ENCODE measurements at places on chromosomes 7 and 10. TPM values are rescaled to one million over a fixed set of nuclear protein-coding genes. Genes with fewer than 3 reads are reported as not detected.

ANKRD26 gene
- 4.3 TPM for total RNA-seq

DNA sequence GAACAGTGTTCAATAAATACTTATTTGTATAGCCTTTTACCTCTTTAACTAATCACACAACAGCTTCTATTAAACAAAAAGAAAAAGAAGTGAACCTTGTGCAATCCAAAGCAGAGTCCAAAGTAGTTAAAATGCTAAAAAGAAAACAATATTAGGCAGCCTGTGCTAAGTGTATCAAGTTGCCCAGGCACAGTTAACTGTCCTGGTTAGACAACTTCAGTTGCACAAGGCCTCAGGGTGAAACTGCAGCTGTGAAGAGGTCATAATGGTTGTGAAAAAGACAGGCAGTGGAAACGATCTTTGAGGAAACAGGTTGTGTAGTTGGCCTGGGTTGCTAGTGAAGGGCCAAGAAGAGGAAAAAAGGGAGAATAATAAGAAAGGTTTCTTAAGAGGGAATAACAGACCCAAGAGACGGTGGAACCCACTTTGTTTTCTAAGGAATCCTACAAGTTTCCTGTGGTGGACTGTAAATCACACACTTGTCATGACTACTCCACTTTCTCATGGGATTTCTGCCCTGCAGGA, 6.0 kb upstream of the CROT start:
- DNase-seq = no peak

MOSPD3 gene
- total RNA-seq = 1.8 TPM

GRCh38 chr7:73901823-73902597, 41.1 kb downstream of the TMEM270 start:
- DNase-seq = no peak

GRCh38 chr10:112209684-112210131, 26.1 kb upstream of the GPAM start:
- peak; percentile 34 for DNase-seq

DNA sequence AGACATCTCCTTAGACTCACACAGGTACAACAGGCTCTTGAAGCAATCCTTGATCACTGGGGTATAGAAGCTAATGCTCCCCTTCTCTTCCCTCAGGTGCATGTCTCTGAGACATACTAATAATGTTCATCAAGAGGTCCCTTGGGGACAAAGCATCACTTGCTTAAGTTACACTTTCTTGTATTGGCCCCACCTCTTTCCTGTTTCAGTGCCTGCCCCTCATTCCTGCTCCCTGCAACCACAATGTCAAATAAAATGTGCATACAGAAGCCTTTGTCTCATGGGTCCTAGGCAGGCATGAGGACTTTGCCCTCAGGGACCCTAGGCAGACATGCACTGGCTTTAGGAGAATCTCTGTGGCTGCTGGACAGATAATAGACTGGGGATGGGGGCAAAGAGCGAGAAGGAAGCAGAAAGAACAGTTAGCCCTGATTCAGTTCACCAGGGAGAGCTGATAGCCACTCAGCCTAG, 175.0 kb upstream of the NPY start:
- DNase-seq = no peak

DNA sequence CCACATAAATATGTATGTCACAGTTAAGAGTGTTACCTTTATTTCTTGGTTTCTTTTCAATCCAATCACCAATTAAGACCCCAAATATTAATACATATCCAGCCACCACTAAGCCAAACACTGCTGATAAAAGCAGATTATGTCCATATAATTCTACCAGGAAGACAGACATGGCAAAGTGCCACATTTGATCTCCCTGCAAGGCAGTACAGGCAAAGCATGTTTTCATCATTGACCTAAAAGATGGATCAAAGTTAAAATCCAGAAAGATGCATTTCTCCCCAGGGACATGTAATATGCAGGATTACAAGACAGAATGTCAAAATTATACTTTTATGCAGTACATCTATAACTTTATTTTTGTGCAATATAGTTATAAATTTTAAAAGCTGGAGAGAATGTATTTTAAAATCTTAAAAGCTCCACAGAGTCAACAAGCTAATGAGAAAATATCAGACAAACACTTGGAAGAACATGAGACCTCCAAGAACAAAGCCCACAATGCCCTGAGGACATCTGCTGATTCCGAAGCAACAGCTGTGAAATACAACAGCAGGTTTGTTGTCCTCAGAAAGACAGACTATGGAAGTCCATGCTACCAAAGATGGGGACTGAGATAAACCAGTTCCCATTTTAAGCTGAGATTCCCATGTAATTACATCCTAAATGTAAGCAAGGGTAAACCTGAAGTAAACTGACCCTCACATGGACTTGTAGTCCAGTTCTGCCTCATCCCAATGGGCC, 54.5 kb upstream of the TOMM7 start:
- DNase-seq = no peak

BEND7 gene
- 4.5 TPM for total RNA-seq

RASA4 gene
- total RNA-seq = 3.9 TPM

- DNase-seq = peak; percentile 63
These were observed 157.3 kb downstream of the NOC3L start for GRCh38 chr10:94205396-94205831.

HABP2 gene
- total RNA-seq = not detected

DNA sequence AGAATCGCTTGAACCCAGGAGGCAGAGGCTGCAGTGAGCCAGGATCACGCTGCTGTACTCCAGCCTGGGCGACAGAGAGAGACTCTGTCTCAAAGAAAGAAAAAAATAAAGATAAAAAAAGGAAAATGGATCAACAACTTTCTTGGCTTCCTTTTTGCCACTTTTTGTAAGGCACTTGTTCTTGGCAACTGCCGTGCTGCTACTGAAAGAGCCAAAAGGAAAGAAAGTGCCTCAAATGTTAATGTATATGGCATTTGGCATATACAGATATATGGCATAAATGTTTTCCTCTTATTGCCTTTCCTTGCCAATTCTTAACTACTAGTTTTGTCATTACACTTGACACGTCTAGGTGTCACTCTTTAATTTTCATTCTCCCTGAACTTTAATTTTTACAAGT, 393.7 kb upstream of the LRGUK start:
- no peak for DNase-seq

DNA sequence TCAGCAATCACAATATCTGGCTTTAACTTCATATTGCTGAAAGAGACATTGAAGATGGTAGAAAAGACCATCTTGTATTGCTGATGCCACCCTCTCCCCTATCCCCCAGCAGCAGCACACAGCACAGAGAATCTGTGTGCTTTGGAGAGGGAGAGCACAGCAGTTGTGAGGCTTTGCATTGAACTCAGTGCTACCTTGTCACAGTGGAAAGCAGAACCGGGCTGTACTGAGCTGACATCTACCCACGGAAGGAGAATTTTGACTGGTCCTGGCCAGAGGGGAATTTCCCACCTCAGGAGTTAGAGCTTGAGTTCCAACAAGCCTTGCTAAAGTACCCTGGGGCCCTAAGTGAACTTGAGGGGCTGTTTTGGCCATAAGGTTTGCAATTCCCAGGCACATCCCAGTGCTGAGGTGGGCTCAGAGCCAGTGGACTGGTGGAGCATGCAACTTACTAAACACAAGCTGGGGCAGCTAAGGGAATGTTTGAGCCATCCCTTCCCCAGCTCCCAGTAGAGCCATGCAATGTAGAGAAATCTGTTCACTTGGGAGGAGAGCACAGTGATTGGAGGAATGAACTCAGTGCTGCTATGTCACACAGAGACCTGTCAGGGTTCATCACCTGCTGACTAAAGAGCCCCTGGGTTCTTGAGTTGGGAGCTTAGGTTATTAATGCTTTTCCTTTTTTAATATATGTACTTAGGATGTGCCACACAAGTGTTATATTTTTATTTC, 62.1 kb downstream of the OR13A1 start:
- DNase-seq = no peak

Measured in MG63 (cell line).